Foreskin fibroblast (primary cell): ENCODE measurements at places on chromosomes 4 and X.

DNA sequence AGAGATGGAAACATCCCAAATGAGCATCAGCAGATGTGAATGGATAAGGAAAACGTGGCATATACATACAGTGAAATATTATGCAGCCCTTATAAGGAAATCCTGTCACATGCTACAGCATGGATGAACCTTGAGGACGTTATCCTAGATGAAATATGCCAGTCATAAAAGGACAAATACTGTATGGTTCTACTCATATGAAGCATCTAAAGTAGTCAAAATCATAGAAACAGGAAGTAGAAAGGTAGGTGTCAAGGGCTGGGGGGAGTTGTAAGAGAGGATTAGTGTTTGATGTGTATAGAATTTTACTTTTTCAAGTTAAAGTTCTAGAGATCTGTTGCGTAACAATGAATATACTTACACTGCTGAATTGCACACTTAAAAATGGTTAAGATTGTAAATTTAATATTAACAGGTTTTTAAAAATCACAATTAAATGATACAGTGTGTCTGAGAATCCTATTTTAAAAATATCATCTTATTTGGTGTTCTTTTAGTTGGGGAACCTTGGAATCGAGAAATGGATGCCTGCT lies 58.5 kb downstream of the KDM6A start:
- DNase-seq: no peak

DNA sequence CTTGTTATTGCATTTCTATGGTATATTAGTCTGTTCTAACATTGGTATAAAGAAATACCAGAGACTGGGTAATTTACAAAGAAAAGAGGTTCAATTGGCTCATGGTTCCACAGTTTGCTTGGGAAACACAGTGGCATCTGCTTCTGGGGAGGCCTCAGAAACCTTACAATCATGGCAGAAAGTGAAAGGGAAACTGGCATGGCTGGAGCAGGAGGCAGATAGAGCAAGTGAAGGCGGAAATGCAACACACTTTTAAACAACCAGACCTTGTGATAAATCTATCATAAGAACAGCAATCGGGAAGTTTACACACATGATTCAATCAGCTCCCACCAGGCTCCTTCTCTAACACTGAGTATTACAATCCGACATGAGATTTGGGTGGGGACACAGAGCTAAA lies 346.6 kb upstream of the GNPDA2 start:
- DNase-seq: no peak

GRCh38 chr4:1038948-1039492 lies 27.6 kb downstream of the FGFRL1 start:
- no peak for DNase-seq

DNA sequence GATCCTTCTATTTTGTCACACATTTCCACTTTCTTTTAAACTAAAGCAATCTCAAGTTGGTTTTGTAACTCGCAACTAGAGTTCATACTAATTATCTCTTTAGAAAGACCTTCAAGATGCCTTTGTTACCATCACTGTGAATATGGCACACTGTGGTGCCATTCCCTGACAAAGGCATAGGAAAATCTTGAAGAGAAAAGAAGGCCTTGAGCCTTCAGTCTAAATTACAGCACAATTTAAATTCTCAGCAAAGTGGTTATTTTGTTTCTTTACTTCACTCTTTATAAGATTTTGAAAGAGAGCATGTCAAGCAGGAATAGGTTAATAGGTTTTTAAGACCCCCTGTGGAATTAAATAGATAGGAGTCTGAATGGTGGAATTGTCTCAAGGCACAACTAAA lies 89.0 kb upstream of the BANK1 start:
- no peak for DNase-seq

DNA sequence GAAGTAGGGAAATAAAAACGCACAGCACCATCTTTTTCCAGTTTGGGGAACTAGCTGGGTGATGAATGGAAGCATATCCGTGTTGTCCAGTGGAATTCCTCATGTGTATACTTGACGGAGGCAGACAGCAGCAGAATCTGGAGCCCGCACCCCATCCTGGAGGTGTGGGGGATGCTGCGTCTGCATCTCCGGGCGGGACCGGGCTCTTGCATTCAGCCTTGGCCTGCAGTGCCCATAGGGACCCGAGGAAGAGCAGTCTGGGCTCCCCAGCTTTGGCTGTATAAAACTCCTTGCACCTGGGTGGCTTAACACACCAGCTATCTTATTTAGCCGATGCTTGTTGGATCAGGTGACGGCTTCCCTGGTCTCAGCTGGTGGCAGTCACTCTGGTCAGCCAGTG lies 39.7 kb upstream of the LRPAP1 start:
- no peak for DNase-seq

DNA sequence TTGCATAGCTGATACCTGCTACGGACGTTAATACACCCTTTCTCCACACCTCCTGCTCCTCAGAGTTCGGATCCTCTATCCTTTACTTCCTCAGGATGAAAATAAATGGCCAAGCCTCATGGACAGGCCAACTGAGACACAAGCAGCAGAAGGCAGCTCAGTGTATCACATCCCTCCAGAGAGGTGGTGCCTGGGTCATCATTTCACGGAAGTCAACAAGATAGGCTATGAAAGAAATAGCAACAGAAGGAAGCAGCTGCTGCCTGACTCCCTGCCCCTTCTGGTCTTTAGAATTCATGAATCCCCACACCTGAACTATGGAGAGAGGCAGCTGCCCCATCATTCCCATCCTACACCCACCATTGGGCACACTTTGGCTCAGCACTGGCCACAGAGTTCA lies 267.1 kb upstream of the ETNPPL start:
- no peak for DNase-seq

GRCh38 chr4:109154424-109154823 lies 148.0 kb downstream of the COL25A1 start:
- no peak for DNase-seq

GRCh38 chrX:71532753-71533425 lies at the start of gene OGT:
TSS of gene OGT (plus strand) at chrX:71533104. CDS start at chrX:71533300, 196 bp downstream.
- DNase-seq: peak; percentile 97

- DNase-seq: no peak
Measured at GRCh38 chr4:40227284-40227683, 30.5 kb downstream of the RHOH start.

DNA sequence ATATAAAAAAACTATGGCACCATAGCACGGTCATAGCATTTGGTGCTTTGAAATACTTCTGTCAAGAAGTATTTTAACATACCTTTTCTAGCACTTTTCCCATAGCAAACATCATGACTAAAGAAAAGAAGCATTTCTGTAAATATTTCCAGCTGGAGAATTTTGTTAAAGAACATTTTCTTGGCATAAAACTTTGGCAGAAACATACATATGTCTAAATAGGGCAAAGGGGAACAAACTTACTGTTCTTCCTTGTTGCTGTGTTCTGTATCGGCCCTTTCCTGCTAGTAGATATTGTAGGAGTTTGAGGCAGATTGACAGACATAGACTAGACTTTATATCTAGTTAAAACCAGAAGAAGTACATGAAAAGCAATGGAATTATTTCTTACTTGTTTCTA lies 2368.5 kb downstream of the PCDH7 start:
- no peak for DNase-seq

- no peak for DNase-seq
Measured at GRCh38 chrX:6777238-6778002, 242.5 kb upstream of the VCX3A start.
